PC-3 (cell line): ENCODE measurements at places on chromosomes 6 and 20.
A peak's percentile ranks its signal among the peaks of the same experiment; 100 is the strongest.

GRCh38 chr6:113734982-113735381, 122.2 kb upstream of the MARCKS start:
- no peak for DNase-seq

- peak; percentile 18 for DNase-seq
Observed at GRCh38 chr6:28211840-28212509, 13.1 kb upstream of the ZSCAN9 start.

GRCh38 chr6:41505122-41506049, 40.8 kb upstream of the FOXP4 start:
- peak; percentile 27 for DNase-seq

DNA sequence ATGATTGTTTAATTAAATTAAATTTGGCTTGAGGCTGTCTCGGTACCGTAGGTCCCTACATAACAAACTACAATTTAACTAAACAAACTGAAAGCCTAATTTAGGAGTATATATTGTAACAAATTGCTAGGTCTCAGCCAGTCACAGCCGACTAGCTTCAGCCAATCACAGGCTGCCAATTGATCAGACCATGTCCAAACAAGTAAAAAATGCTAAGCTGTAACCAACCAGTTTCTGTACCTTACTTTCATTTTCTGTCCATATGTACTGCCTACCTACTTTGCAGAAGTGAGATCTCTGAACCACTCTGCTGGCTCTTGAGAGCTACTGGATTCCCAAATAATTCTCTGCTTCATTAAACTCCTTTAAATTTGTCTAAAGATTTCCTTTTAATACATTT, 648.0 kb upstream of the GJE1 start:
- no peak for DNase-seq

DNA sequence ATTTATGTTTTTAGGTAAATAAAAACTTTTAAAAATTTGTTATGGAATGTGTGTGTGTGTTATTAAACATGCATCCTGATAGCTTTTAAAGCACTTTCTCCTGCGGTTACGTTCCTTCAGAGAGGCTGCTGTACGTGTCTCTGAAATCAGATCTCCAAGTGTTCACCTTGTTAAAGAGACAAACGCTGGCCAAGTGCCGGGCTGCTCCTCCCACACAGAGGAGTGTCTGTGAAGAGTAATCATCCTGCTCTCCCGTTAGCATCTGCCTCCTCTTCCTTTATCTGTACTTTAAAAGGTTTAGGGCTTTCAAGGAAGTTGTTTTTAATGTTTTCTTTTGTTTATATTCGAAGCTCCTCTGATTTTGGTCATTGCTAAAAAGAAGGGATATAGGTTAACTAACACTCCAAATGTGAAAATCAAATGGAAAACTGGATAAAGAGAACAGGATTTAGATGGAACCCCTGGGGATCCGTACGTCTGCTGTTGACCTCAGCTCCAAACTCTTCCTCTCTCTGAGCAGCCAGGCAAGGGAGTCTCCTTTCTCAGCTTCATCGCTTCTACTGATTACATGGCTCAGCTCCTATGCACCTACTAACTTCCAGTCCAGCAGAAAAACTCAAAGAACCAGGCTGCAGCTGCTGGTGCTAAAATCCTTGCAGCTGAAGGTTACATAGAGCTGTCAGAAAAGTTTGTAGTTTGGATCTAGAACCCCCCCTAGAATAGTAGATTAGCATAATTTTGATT, 20.0 kb downstream of the IRF4 start:
- peak; percentile 64 for DNase-seq

- DNase-seq = peak; percentile 70
Observed at GRCh38 chr6:17705428-17705777, 1.3 kb downstream of the NUP153 start.
